Ecto neural progenitor cell (in vitro differentiated cells): ENCODE measurements at places on chromosomes 6 and 20.

- no peak for DNase-seq
Measured at GRCh38 chr6:48542191-48542590, 431.2 kb upstream of the PTCHD4 start.

DNA sequence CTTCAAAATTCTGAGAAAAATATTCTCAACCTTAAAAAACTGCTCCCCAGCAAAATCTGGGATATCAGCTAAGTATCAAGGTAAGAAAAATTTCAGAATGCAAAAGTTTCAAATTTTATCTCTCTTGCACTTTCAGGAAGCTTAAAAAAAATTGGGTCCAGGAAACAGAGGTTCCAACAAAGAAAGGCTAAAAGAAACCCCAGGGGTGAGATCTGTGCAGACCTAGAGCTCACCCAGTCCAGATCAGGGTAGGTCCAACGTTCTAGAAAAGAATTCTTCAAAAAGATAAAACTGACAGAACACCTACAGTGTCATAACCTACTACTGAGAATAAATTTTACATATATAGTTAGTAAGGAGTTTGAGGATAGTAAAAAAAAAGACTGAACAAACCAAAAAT, 23.5 kb downstream of the ILRUN start:
- DNase-seq: no peak

DNA sequence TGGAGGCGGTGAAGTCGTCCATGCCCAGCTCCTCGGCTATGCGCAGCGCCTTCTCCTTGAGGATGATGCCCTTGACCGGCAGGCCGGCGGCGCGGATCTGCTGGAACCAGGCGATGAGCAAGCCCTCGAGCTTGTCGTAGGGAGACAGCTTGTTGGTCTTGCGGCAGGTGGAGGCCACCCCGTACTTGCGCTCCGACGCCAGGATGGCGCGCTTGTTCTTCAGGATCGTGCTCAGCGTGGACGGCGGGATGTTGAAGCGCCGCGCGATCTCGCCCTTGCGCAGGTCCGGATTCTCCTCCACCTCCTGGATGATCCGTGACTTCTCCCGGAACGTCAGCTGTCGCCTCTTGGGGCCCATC, 435 bp downstream of the CENPB start:
- no peak for DNase-seq

DNA sequence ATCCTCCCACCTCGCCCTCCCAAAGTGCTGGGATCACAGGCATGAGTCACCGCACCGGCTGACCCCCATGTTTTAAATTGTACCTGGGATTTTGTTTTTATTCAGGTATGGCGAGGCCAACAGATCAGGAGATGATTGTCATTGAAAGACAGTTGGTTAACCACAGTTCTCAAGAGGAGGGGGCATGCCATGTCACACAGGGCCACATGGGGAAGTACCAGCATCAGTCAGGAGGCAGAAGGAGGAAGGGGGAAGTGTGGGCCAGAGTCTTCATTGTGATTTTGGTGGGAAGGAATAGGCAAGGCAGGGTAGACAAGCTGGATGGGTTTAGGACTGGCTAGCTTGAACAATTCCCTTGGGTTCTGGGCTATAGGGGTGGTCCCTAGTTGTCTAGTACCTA, 9.9 kb upstream of the MMP9 start:
- no peak for DNase-seq

DNA sequence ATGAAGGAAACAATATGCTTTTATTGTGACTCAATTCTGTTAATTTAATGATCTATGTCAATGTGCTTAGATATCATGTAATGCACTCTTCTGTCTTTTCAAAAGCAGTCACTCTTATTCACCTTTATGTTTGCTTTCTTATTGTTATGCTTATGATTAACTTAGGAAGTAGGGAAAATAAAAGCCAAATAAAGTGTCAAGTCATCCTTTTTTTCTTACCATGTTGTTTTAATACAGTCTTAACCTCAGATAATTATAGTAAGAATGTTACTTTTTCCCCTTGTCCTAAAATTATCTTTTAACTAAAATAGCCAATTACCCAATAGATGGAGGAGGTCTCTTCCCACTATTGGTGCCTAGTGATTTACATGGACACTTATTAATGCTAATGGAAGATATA, 72.6 kb downstream of the TFAP2B start:
- no peak for DNase-seq

DNA sequence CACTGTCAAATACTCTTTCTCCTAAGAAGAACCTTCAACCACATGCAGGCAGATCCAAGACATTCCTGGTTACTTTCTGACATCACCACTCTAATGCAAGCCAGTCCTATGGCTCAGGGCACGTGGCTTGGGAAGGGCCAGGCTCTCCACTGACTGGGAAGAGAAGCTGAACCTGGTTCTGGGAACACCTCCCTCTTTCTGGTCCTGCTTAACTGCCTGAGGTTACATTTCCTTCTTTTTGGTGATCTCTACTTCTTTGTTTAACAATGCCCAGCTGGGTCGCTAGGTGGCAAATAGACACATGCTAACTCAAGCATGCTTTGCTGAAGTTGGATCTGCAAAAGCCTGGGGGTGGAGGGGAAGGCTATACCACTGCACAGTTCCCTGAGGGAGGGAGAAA, 249.8 kb downstream of the GMDS start:
- DNase-seq: no peak

DNA sequence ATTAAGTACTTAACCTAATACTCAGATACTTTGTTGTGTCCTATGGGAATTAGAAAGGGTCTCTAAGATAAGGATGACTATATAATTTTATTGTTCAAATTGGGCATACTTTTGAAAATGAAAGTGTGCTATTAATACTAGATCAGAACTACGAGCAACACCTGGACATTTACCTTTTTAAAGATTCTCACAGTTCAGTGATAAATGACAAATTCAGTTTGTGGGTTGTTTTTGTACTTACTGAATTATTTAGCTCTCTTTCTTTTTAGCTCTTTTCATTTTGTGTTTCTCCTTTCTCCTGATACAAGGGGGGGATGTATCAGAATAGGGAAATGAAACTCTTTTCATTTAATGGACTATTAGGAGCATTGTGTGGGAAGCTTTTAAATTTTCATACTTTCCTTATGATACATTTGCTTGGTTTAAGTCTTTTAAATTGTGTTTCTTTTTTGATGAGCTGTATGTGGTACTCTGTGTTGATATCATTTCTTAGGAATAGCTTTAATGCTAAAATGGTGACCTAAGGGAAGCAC, 47.5 kb downstream of the PHF3 start:
- no peak for DNase-seq

DNA sequence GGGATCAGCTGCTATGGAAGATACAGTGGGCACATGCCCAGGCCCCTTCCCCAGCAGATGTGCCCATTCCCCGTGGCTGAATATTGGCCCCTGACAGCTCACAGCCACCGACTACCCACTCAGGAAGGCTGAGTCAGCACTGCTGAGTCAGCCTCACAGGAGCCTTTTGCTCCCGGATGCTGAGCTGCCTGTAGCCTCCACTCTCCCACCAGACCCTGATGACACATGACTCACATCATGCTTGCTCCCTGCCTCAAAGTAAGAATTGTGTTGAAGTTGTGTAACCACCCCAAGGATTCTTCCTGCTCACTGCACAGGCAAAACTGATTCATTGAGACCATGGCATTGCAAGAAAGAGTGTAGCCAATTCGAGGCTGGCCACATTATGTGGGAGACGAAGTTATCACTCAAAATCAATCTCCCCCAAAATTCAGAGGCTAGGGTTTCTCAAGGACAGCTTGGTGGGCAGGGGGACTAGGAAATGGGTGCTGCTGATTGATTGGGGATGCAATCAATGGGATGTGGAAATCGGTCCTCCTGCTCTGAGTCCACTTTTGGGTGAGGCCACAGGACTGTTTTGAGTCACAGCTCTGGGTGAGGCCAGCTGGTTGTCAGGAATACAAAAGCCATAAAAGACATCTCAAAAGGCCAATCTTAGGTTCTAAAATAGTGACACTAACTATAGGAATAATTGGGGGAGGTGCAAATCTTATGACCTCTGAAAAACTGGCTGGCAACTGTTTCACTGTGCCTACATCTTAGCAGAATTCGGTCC, 556.6 kb upstream of the CDH4 start:
- DNase-seq: no peak

DNA sequence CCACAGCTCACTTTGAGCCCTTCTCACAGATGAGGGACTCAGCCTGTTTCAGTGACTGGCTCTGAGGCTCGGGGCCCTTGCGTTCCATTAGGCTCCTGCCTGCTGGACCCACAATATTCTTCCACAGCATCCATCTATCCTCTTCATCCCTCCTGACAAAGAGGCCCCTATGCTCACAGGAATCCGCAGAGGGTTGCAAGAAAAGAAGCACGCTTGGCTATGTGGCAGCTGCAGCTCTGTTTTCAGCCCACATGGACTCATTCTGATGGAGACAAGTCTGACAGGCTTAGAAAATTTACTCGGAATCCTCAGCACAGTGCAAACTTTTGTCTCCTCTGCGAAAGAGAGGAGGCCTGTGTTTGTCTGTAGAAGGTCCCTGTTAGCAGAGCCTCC, 207.5 kb downstream of the SYNDIG1 start:
- no peak for DNase-seq

DNA sequence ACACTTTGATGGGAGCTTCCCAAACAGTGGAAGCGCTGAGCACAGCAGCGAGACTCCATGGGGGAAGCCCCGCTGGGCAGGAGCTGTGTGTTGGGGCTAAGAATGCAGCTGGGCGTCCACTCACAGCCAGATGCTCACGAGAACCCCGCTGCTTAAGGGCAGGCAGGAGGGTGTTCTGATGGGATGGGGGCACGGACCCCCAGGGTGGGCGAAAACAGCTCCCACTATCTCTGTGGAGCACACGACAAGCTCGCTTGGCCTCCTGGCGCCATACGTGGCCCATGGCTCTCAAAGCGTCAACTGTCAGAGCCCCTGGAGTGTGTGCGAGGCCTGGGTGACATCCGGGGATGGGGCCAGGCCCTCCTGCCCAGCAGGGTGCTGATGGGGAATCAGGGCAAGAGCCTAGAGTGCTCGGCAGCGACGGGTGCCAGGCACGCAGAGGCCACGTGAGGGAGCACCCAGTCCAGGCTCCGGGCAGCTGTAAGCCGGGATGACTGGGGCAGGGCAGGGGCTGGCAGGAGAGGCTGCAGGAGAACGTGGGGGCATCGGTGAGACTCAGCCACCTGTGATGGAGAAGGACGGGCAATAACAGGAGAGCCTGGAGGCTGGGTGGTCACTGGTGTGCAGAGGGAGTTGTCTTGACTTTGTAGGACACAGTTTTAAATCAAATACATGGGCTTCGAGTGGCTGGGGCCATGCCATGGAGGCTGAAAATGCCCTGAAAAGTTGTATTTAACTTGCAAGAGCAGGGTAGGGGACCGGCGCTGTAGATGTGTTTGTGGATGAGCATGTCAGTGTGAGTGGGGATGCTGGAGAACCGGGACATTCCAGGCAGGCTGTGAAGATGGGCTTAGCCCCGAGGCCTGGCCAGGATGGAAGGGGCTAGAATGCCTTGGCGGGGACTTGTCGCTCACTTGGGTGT, 27.3 kb downstream of the PYGB start:
- no peak for DNase-seq

DNA sequence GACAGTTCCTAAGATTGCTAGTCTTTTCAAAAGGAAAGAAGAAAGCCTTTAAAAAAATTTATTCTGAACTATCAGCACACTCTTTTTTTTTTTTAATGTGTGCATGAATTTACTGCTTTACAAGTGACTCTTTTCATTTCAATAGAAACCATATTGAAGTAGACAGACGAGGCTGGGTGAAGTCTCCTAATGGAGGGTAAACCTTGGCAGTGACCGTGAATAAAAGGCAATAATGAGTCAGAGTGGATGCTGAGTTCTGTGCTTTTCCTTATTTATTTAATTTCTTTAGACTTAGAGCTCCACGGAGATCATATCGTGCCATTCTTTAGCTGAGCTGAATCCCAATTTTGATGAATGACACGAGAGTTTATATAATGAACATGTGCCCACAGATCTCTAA, 196.9 kb downstream of the PRL start:
- DNase-seq: no peak

DNA sequence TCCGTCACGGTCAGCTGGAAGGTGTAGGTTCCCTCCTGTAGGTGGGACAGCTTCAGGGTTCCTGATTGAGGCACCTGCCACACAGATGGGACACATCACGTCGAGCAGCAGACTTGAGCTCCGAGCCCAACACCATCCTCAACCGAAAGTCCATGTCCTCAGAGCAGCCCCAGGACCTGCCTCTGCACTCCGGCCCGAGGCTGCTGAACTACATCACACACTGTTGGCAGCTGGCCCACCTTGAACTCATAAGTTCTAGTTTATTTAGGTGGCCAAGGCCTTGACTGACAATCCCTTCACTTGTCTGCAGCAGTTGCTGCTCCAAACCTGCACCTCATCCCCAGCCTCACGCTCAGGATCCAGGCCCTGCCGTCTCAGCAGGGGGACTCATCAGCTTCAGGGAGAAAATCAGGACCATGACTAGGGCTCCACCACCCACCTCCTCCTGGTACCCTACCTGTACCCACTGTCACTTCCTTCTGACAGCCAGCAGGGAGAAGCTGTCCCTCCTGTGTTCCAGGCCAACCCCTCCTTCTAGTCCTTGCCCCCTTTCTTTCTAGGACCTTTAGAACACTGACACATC, 21.0 kb downstream of the LRP11 start:
- no peak for DNase-seq

DNA sequence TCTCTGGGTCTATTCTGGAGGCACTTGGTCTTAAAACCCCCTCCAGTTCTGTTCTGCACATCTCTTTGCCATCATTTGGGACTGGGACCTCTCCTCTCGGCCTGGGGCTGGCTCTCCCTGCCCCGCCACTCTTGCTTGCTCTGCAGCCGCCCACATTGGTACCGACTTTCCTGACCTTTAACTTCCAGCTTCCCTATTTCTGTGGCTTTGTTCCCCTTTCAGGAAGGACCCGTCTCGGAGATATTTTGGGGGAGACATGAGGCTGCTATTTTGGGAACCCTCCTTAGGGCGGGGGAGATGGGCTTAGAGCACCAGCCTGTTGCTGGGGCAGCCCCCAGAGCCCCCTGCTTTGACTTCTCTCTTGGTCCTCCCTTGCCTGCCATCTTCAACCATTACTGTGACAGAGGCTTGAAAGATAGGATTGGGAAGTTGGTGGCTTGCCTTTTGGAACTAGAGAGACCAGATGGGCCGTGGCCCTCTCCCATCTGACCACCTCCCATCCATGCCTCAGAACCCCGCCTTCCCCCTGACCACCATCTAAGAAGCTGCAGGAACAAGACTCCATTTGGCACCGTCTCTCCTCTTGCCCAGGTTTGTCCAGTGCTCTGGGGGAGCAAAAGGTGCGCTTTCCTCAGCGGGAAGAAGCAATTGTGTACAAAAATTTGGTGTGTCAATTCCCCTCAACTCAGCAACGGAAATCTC, 914 bp downstream of the TREM2 start:
- no peak for DNase-seq

GRCh38 chr6:31138982-31139381, at the start of gene PSORS1C2:
PSORS1C2 (minus strand) TSS chr6:31139066; CDS start chr6:31139026, 40 bp downstream.
- no peak for DNase-seq

GRCh38 chr6:121443971-121444541, 8.6 kb downstream of the GJA1 start:
- DNase-seq: no peak
